ENCODE measurements at places on chromosomes 2 and 18.

DNA sequence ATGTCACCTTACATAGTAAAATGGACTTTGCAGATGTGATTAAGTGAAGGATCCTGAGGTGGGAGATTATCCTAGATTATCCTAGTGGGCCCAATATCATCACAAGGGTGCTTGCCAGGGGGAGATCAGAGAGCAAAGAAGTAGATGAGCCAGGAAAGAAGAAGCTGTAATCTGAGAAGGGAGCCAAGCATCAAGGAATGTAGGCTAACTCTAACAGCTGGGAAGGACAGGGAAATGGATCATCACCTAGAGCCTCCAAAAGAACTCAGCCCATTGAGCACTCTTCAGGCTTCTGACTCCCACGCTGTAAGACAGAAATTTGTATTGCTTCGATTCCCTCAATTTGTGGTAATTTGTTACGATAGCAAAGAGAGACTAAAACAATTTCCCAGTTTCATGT, 309.9 kb downstream of the LRP1B start:
- no peak for DNase-seq

GRCh38 chr2:175786471-175787124, 215.5 kb downstream of the LNPK start:
- DNase-seq, result no peak

GRCh38 chr18:8806798-8807487, 101.6 kb downstream of the MTCL1 start:
- DNase-seq, result no peak

- DNase-seq, result no peak
Measured at GRCh38 chr2:141957827-141958450, 172.9 kb downstream of the LRP1B start.

- no peak for DNase-seq
Measured at GRCh38 chr2:96591054-96591453, 47.1 kb downstream of the KANSL3 start.

GRCh38 chr2:15009681-15010080, 377.2 kb downstream of the LRATD1 start:
- no peak for DNase-seq

DNA sequence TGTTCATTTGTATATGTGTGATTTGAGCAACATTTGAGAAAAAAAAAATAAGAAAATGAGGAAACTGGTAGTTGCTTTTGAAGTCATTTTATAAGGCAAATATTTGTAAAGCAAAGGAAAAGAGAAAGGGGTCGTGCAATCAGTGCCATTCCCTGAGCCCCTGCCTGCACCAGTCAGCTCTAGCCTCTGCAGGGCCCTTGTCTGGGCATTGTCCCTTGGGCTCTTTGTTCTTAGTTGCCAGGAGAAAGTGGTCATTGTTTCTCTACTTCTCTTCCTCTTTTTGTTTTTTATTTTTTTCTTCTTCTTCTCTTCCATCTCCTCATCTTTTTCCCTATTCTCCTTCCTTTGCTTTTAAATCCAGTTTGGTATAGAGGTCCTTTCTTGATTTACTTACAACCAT, 175.3 kb upstream of the CREB1 start:
- no peak for DNase-seq

DNA sequence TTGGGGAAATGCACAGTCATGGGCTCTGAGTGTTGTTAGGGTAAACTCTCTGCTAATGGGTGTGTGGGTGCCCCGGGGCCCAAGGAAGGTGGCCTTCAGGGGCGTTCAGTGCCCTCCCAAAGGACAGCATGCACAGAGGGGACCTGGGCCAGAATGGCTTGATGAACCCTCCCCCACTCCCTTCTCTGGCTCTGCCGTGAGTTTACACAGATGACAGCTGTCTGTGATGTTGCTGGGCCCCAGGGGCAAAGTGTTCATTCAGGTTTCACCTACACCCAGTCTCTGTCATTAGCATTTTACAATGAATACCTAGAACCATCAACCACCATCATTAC, 3.2 kb downstream of the NPPC start:
- DNase-seq, result no peak

DNA sequence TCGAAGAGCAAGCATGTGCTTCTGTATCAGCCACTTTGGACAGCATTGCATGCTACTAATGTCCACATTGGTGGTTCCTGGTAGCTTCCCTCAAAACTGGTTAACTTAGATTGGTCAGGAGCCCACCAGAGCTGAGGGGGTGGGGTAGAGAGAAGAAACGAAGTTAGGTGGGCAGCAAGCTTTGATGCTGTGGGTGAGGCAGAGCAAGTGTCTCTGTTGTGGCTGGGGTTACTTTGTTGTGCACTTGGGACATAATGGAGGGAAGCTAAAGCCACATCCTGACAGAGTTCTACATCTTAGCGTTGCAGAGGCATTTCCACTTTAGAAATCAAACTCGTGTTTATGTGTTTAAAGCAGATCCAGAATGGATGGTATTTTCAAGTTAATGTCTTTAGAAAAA, 82.7 kb downstream of the FAM168B start:
- no peak for DNase-seq

- no peak for DNase-seq
Measured at GRCh38 chr2:198596985-198597384, 792.6 kb downstream of the PLCL1 start.

GRCh38 chr2:181042706-181043105, 62.3 kb downstream of the UBE2E3 start:
- no peak for DNase-seq

DNA sequence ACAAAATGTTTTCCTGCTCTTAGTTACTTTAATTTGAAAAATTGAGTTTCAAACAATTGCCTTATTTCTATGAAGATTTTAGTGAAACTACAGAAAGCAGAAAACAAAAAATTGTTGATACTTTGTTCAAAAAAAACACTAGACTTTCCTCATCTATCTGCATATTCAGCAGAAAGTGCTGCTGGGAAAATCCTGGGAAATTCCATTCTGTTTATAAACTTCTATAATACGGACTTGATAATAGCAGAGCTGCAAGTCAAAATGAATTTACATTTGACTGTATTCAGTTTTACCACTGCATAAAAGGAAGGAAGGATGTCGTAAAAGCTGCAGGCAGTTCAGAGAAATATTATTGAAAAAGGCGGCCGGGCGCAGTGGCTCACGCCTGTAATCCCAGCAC, 24.9 kb upstream of the ERICH2 start:
- DNase-seq, result no peak

Measured in activated T-cell treated with anti-CD3 and anti-CD28 coated beads for 1 hour (primary cell).